T-helper 9 cell (primary cell): ENCODE measurements at places on chromosomes 1 and 21.

GRCh38 chr1:41540886-41541591 is 56.6 kb upstream of the EDN2 start:
- DNase-seq, result no peak

GRCh38 chr1:224168859-224169380 is 14.1 kb upstream of the DEGS1 start:
- no peak for DNase-seq

- DNase-seq, result no peak
These were observed 44.0 kb upstream of the DIPK1A start for GRCh38 chr1:93005252-93005598.

- no peak for DNase-seq
These were observed 5.8 kb downstream of the KIF1B start for GRCh38 chr1:10216090-10216749.

GRCh38 chr1:11434501-11434900 is 44.5 kb upstream of the DISP3 start:
- no peak for DNase-seq

DNA sequence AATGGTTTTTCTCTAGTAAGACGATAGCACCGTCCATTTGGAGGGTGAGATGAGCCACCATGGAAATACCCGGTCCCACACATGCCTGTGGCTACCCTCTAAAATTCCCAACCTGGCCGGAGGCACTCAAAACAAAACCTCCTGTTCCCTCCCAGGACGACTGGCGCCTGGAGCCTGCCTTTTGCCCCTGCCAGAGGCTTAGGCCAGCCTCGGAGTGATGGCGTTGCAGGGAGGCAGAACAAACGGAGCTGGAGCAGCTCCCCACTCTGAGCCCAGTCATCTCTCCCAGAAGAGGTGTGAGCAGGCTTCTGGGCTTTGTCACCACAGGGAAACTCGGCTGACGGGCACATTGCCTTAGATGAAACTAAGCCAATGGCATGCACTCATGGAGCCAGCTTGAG is 213.7 kb upstream of the HOOK1 start:
- no peak for DNase-seq

- DNase-seq, result no peak
These were observed 9.2 kb downstream of the DDI2 start for GRCh38 chr1:15626269-15626950.

DNA sequence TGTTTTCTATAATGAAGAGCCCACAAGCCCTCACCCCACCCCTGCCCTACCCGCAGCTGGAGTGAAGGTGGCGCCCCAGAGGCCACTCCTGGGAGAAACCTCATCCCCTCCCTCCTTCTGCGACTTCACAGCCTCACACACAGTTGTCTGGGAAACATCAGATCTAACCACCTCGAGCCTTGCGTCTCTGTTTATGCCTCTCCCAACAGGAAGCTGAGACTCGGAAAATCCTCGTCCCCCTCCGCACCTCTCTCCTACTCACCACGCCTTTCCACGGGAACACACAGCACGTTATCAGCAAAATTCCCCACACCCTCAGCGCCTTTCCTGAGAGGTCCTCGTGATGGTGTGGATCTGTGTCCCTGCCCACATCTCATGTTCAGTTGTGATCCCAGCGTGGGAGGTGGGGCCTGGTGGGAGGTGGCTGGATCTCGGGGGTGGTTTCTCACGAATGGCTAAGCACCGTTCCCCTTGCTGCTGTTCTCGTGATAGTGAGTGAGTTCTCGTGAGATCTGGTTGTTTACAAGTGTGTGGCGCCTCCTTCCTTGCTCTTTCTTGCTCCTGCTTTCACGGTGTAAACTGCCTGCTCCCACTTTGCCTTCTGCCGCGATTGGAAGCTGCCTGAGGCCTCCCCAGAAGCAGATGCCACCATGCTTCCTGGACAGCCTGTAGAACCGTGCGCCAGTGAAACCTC is 190.6 kb downstream of the KIF26B start:
- no peak for DNase-seq

- DNase-seq, result no peak
These were observed 68.5 kb upstream of the DUSP10 start for GRCh38 chr1:221810406-221810805.

- DNase-seq, result no peak
These were observed 295.0 kb downstream of the TGFB2 start for GRCh38 chr1:218640173-218640572.

DNA sequence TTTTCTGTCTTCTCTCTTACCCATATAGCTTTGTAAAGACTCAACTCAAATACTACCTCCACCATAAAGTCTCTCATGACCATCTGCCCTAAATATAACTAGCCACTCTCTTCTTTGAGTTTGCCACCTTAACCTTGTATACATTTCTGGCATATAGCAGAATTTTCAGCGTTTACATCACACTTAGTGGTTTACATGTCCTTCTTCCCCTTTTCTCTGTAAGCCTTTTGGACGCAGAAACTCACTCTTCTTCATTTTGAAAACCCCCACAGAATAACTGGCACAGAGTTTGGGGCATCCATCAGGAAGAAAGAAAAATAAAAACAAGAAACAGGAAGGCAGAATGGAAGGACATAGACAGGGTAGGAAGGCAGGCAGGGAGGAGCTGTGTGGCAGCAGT is 131.8 kb upstream of the DUSP10 start:
- DNase-seq, result no peak

- no peak for DNase-seq
These were observed 1.7 kb downstream of the NES start for GRCh38 chr1:156675210-156676113.

DNA sequence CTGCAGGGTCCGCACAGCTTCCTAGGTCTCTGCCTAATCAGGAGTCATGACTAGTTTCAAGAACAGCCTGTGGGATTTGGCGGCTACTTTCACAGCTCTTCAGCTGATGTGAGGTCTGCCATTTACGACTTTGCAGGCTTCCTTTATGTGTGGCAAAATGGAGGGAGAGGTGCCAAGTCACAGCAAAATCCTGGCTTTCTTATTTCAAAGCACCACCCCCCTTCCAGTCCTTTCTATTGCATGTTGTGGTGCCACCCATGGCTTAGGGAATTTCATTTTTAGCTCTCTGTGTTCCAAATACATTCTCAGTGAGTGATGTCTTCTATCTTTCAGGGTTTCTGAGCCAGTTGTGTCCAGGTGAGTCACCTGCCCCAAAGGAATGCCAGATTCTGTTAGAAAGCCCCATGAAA is 75.1 kb upstream of the WLS start:
- no peak for DNase-seq

DNA sequence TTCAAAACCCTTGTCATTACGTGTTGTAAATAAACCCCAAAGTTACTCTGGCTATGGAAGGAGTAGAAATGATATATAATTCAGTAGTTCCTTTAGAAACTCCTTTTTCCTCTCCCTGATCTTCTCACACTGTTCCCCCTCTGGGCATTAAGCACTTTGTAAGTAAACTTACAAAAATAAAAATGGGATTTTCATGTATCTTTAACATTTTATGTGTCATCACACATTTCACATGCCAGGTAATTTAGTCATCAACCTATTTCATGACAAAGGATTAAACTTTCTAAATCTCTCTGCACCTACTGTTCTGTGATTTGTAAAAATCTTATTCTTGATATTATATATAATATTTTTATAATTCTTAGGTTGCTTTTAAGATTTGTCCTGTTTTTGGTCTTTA is 176.9 kb downstream of the NEK7 start:
- DNase-seq, result no peak

DNA sequence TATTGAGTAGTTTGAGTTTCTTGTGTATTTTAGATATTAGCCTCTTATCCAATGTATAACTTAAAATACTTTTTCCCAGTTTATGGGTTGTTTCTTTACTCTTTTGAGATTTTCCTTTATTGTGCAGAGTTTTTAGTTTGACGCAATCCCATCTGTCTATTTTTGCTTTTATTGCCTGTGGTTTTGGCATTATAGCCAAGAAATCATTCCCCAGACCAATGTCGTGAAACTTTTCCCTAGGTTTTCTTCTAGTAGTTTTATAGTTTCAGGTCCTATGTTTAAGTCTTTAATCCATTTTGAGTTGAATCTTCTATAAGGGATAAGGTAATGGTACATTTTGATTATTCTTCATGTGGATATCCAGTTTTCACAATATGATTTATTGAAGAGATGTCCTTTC is 87.6 kb downstream of the LEPR start:
- DNase-seq, result no peak

- DNase-seq, result no peak
These were observed 154.3 kb downstream of the PLXNA2 start for GRCh38 chr1:208089761-208090370.

DNA sequence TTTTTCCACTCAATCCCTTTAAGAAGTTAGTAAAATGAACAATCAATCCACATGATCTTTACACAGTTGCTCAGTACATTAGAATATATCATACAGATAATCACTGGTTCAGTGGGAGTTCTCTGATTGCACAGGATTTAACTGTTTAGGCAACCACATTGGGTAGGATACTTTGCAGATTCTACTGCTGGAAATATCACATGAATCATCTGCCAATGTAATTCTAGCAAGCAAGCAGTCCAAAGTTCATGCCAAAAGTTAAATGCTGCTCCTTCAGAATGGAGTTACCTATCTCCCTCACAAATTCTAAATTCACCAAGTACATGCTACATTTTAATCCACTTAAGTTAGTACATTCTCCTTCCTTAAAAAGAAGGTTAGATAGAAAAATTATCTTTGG is 52.4 kb downstream of the NEGR1 start:
- no peak for DNase-seq

- peak; percentile 80 for DNase-seq
These were observed at the start of gene PTPRU for GRCh38 chr1:29235955-29236711. PTPRU (plus strand) TSS chr1:29236522; CDS start chr1:29236645, 123 bp downstream.

- peak; percentile 12 for DNase-seq
These were observed 2.1 kb downstream of the TAF12 start for GRCh38 chr1:28640766-28641165.

- no peak for DNase-seq
These were observed 85.8 kb upstream of the TMPRSS2 start for GRCh38 chr21:41593760-41594138.

DNA sequence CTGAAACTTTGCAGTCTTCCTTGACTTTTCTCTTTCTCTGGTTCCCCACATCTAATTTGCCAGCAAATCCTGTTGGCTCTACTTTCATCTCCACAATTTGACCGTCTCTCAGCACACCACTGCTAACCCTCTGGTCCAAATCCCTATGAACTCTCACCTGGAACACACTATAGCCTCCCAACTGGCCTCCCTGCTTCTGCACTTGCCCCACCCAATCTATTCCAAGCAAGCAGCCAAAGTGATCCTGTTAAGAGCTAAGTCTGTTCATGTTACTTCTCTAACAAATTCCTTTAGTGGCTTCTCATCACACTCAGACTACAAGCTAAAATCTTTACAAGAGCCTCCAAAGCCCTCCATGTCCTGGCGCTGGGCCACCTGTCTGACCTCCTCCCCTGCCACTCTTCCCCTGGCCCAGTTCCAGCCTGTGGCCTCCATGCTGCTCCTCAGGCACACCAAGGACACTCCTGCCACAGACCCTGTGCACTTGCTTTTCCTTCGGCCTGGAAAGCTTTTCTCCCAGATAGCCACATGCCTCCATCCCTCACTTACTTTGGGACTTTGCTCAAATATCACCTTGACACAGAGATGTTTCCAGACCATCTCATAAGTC is 104.1 kb downstream of the DTL start:
- no peak for DNase-seq

- DNase-seq, result no peak
These were observed 109.6 kb downstream of the S1PR1 start for GRCh38 chr1:101346419-101346818.

DNA sequence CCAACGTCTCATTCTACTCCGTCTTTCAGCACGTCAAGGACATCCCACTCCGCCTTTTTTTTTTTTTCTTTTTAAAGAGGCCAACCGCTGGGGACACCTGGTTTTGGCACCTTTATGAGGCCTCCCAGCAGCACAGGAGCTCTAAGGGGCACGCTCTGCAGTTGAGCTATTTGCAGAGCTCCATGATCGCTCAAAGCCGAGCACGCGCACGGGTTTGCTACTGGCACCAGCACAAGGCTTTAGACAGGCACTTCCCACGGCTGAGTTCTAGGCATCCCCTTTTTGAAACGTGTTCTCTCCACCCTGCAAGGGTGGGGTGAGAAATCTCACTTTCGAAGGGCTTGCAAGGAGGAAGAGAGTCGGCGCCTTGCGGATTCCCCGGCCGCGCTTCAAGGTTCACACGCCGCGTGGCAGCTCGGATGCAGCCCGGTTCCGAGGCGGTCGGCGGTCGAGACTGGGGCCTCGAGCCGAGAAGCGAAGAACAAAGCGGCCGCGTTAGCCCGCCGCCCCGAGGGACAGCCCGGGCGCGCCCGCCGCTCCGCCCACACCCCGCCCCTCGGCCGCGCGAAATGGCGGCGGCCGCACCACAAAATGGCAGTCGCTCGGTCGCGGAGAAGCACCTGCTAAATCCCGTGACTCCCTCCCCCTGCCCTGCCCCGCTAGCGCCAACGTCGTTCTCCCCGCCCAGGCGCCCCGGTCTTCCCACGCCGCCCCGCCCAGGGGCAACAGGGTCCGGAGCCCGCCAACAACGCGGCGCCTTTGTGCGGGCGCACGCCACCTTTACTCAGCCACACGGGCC is 12.9 kb upstream of the SPEN start:
- DNase-seq, result peak; percentile 81

- no peak for DNase-seq
These were observed 11.3 kb downstream of the CDA start for GRCh38 chr1:20600156-20600555.

DNA sequence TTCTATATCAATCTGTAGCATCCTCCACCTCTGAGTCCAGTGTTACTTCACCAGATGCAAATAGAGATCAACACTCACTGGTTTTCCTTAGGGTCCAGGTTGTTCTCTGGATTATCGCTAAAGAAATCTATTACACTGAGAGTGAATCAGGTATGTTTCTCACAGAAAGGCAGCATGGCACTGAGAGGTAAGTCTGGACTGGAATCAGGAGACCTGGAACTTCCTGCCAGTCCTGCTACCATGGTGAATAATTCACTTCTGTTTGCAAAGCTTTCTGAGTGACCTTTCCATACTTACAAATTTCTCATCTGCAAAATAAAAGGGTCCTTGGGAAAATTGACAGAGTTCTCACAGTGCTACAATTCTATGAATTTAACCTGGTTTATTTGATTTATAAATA is 1583.3 kb downstream of the MRPL39 start:
- no peak for DNase-seq

- DNase-seq, result no peak
These were observed 37.0 kb downstream of the TNFRSF8 start for GRCh38 chr1:12100071-12100470.

- DNase-seq, result no peak
These were observed 81.7 kb upstream of the BEND5 start for GRCh38 chr1:48858200-48858920.

DNA sequence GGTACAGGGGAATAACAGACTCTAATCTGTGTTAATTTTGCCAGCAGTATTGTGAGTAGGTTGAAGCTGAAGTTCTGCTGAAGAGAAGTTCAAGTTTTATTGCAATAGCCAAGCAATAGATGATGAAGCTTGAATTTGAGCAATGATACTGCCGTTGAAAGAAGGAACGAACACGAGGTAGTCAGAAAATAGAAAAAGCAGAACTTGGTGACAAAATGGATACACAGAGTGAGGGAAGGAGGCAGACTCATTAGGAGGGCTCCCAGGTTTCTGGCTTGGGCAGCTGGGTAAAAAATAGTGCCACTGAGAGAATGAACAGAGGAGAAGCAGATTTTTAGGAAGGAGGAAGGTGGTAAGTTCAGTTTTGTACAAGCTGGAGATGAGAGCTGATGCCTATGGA is 22.3 kb upstream of the AGO1 start:
- DNase-seq, result no peak
